ENCODE measurements at places on chromosomes 12 and 14.

- no peak for DNase-seq
Measured at GRCh38 chr12:64694130-64695040, 64.8 kb downstream of the GNS start.

DNA sequence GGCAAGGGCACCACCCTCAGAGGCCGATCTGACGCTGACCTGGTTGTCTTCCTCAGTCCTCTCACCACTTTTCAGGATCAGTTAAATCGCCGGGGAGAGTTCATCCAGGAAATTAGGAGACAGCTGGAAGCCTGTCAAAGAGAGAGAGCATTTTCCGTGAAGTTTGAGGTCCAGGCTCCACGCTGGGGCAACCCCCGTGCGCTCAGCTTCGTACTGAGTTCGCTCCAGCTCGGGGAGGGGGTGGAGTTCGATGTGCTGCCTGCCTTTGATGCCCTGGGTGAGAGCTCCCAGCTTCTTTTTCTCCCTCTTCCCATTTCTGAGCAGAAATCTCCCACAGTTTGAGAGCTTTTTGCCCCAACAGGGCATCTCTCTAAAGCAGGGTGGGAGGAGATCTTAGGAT, 1.8 kb downstream of the OAS1 start:
- no peak for DNase-seq

DNA sequence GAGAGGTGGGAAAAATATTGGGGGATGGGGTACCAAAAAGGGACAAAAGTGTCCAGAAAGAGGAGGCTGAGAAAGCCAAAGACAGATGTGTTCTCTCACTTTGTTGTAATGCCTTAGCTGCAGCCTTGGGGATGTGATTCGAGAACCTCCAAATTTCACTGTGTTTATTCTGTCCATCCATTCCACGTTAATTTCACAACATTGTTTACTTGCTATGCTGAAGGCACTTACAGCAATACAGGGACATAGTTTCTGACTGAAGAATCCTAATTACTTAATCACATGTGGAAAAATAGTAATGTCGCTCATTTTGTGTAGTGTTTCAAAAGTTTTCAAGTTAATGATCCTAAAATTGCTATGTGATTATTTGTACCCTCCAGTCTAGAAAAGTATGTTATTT, 146.2 kb upstream of the SLC38A2 start:
- DNase-seq, result no peak

- DNase-seq, result no peak
Measured at GRCh38 chr14:39034481-39035296, 68.3 kb downstream of the SEC23A start.

DNA sequence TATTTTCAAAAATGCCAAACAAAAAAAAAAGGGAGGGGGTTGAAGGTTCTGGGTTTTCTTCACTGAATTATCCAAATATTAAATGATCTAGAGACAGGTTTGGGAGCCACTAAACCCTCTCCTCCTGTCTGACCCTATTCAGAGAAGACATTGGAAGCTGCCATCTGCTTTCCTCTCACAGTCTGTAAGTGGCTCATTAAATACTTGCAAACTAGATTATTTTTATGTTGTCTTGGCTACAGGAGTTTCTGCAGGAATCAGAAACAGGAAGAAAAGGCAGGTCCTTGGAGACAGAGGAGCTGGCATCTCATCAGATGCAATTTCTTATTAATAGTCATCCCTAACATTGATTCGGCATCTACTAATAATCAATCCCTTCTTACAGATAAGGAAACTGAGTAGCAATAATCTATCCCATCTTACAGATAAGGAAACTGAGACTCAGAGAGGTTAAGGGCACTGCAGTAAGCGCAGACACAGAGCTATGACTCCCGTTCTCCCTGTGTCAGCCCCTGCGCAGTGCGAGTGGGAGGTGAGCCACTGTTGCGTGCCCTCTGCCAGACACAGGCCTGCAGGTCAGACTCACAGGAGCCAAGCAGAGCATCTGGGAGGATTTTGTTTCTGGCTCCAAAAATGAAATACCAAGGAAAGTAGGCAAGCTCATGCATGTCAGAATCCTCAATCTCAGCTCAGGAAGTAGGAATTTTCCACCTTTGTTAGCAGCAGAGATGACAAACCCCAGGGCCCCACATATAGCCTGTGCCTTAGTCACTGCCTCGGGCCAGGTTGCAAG, 11.0 kb downstream of the BDKRB2 start:
- DNase-seq, result no peak

DNA sequence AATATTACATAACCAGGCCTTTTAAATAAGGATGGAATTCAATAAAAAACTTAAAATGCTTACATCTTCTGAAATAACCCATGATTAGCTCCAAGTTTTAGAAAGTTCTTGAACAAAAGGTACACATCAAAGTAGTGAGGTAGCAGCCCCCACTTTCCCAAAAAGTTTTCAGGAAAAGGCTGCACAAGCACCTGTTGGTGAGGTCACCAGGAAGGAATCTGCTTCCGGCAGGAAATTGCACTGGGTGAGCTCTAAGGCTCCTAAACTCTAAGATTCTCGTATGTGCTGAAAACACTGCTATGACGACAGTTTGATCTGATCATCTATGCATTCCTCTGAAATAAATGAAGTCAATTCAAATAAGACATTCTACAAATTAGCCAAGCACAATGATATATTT, 34.3 kb upstream of the TTC7B start:
- no peak for DNase-seq

DNA sequence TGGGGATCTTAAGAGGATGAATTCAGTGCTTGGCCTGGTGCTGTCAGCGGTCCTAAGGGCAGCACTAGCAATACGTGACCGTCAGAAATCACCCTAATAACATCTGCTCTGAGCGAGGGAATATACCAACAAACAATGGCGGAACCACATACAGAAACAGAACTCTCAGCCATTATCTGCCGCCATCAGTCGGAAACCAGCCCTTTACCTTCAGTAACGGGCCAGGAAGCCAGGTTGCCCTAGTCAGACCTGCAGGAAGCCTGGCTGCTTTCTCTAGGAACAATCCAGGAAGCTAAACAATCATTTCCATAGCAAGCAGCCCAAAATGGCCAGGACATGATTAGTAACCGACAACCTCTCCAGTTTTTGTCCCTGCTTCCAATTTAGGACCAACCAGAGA, 5.6 kb downstream of the CDCA4 start:
- no peak for DNase-seq

DNA sequence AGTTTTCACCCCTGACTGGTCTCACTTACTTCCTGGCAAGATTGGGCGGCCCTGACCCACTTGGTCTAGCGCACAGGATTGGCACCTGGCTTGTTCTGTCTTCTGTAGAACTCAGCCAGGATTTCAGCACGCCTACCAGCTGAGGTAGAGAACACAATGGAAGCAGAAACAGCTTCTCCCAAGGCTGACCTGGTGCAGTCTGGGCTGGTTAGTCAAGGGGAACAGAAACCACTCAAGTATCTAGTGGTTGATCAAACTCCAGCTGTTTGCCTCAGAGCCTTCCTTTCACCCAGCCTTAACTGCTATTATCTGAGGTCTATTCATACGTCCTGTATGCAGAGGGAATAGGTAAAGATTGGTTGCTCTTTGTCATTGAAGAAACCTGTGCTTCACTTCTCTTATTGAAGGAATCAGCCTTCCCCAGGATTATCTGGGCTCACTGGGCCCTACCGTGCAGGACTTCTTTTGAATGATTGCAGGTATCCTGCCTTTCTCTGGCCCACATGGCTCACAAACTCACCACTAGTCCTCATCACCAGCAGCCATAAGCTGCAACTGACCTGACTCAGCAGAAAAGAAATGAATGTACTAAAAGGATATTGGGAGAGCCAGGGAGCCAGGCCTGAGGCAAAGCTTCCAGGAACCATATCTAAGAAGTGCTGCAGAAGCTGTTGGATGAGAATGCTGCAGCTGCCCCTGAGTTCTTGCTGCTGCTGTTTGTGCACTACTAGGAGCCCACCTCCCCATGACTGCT, 2.5 kb upstream of the PLEKHD1 start:
- no peak for DNase-seq

DNA sequence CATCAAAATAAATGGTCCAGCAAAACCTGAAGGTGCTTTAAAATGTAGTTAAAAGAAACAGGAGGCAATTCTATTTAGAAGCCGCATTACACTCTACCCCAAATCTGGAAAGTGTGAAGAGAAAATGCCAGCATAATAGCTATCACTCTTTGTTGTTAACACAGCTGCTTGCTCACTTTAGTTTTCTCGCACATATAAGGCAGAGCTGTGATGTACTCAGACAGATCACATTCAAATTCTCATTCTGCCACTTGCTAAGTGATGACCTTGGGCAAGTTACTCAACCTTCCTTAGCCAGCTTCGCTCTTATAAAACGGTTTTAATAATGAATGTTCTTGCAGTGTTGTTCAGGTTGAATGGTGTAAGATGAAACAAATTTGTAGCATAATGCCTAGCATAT, 56.0 kb upstream of the MGAT4C start:
- no peak for DNase-seq

GRCh38 chr14:90559811-90560492, 163.1 kb downstream of the CALM1 start:
- no peak for DNase-seq

- no peak for DNase-seq
Measured at GRCh38 chr12:106527356-106527755, 55.4 kb upstream of the RFX4 start.

GRCh38 chr14:100294213-100294962, 11.9 kb downstream of the SLC25A29 start:
- DNase-seq, result no peak

DNA sequence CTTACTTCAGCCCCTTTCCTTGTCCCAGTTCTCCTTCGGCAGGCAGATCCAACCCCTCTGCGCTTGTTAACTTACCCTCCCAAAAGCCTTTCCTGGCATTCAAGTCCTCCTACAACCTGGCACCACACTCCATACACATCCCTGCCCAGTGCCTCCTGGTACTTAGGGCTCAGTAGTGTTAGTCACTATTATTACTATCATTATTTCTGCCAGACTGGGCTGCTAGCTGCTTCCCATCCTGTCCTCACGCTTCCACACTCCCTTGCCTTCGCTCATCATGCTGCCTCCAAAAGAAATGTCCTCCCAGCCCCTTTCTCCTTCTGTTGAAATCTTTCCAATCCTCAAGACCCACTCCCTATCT, 1.6 kb upstream of the HDAC7 start:
- DNase-seq, result no peak

- no peak for DNase-seq
Measured at GRCh38 chr12:32047357-32048212, 59.1 kb upstream of the BICD1 start.

- DNase-seq, result no peak
Measured at GRCh38 chr12:107748472-107748871, 12.5 kb downstream of the PRDM4 start.

DNA sequence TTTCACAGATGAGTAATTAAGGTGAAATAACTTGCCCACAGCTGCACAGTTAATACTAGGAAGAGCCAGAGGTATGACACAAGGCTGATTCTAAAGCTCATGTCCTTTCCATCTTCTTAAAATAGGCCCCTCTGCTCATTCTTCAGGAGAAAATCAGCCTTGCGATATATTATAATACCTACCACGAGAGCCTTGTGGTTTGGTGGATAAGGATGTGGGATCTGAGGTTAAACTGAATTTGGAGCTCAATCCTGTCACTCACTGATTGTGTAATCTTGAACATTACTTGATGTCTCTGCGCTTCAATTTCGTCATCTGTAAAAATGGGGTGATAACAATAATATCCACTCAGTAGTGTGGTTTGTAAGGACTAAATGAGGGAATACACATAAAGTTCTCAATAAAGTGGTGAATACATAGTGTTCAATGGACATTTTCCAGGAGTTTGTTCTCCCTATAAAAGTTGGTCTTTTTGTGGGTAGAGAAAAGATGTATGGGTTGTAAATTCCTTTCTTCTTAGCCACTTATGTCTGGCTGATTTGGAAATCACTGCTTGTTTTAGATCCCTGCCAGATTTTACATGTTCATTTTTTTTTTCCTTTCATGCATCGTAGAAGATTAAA, 25.1 kb upstream of the ATP2B1 start:
- no peak for DNase-seq

GRCh38 chr12:104372061-104372720, 68.7 kb downstream of the EID3 start:
- DNase-seq, result no peak

DNA sequence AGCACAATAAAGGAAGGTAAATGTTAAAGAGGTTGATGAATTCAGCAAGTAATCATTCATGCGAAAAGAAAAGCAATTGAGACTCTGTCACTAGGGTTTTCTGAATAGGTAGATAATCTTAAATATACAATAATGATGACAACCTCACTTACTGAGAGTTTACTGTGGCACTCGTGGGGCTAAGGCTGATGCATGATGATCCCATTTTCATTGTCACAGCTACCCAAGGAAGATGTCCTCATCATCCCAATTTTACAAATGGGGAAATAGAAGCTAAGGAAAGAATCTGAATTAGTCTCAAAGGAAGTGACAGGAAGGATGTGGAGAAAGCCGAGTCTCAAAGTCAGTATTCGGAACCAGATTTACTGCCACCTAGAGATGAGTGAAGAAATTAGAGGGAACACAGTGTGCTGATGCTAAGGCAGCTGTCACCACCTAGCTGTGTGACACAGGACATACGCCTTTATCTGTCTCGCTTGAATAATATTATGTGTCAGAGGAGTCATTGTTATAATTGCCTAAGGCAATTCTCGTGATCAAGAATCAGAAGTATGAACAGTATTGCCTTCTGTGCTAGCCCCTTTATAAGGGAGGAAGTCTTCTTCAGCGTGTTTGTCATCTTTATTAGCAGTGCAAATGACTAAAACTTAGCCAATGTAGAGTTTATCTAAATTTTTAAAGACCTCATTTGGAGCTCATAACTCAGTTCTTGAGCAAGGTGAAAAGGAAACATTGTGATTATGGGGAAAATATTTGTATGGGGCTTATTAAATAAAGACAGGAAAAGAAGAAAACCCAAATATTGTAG, 63.2 kb downstream of the ERGIC2 start:
- no peak for DNase-seq

DNA sequence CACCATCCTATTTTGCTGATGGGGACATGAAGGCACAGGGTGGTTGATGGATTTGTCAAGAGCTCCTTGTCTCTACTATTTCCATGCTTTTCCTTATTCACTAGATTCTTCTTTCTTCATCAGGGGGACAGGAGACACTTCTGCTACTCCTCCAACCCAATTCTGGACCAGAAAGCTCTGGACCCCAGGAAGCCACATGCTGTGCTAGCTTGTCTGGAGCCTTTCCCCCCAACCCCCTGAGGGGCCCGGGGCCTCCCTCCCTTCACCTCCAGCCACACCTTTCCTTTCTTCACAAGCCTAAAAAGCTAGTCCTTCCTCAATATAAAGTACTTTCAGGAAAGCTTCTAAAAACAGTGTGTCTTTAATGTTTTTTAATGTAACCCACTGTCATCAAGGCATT, 75.1 kb upstream of the CAPRIN2 start:
- no peak for DNase-seq

DNA sequence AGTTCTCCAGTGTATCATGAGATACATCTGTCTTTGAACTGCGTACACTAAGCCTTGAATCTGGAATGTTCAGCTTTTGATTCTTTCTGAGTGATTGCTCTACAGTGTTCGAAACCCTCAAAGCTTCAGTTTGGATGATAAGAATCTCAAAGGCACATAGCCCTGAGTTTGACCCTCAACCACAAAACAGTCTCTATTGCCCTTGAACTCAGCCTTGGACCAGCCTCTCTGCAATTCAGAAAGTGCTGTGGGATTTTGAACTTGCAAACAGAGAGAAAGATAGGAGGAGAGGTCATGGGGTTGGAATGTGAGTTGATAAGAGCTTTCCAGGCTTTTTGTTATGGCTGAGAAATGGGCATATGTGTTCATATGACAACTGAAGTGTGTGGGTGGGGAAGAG, 100.3 kb downstream of the MYRFL start:
- no peak for DNase-seq

Data from sigmoid colon (tissue), 7 donors.